ENCODE measurements at places on chromosomes 6 and 20.
A peak's percentile ranks its signal among the peaks of the same experiment; 100 is the strongest.

- DNase-seq = no peak
These were observed 74.0 kb downstream of the PTPRA start for GRCh38 chr20:2946988-2947961.

DNA sequence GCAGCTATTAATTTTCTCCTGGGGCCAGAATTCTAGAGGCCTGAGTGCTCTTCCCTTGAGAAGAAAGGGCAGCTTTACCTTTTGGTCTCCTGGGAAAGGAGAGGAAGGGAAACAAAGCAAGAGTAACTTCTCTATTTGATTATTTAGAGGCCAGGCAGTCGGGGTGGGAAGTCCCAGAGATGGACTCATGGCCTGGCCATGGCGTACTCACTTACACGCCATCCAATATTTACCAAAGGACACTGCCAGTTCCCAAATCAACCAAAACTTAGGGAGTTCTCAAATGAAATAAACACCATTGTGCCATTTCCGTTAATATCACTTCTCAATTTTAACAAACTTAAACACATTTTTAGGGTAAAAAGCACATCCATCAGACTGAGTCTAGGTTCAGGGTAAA lies 76.6 kb downstream of the CDS2 start:
- no peak for DNase-seq

DNA sequence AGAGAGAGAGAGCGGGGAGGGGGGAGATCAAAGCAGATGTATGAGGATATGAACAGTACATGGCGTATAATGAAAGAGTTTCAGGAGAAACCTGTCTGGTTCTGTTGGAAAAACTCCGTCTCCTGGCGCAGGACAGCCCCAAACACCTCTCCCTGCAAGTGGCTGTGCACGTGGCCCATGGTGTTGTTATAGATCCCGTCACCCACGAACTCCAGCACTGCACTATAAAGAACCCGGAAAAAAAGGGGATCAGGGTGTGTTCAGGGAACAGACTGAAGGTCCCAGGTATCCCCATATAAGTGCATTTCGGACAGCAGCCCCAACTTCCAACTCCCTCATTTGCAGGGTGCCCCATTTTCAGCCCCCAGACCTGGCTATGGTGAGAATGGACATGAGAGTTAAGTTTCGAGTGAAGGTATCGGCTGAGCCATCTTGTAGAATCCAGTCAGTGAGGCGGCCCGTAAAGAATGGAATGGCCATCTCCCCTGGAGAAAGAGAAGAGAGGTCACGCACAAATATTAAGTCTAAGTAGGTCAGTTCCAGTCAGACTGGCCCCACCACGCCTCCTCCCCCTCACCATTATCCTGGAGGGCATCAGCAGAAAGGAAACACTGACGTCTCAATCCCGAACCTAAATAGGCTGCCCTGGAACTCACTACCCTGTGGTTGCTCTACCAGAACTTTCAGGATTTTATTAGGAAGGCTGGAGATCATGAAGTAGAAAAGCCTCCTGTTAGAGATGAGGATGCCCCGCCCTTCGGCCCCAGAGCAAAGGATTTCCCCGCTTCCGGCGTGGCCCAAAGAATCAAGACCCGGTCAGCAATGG lies 1.3 kb downstream of the TAP1 start:
- peak; percentile 44 for DNase-seq

DNA sequence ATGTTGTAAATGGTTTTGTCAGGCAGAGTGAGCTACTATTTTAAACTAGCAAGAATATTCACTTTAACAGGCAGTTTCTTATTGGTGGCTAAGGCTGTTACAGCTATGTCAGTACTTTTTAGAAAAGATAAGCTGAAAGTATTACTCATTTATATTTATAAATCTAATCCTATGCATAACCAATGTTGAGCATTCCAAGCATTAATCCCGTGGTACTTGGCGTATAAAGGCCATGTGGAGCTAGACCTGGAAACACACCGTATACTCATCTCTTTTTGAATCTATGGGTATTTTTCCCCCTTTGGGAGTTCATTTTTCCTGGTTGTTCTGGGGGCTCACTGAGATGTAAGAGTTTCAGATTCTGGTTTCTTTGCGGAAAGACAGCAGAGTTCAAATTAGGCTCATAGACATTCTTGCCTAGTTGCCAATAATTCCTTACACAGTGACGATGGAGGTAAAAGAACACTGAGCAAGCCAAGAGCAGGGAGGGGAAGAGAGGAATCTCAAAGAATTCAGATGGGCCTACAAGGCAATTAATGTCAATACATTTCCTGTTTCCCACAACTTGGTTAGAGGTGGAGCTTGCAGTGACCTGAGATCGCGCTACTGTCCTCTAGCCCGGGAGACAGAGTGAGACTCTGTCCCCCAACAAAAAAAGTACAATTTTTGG lies 211.5 kb downstream of the SOX4 start:
- DNase-seq = no peak

GRCh38 chr20:55471052-55472006 lies 534.0 kb downstream of the CBLN4 start:
- DNase-seq = no peak

- no peak for DNase-seq
These were observed 43.6 kb downstream of the ADGRF1 start for GRCh38 chr6:46998436-46999017.

DNA sequence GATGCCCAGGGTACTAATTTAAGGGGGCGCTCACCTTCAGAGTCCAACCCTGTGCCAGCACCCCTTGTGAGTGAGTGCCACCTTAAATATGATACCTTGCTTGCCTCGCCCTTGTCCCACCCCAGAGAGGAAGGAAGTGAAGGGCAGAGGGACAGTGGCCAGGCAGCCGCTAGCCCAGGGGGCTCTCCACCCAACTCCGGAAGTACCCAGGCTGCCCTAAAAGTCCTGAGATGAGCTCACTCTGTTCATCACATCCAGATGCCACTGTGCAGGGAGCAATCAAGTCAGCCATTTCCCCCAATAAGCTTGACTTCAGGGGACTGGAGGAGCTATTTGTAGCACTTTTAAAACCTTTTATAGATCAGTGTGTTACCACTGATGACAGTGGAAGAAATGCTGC lies 25.0 kb upstream of the STX16 start:
- no peak for DNase-seq

DNA sequence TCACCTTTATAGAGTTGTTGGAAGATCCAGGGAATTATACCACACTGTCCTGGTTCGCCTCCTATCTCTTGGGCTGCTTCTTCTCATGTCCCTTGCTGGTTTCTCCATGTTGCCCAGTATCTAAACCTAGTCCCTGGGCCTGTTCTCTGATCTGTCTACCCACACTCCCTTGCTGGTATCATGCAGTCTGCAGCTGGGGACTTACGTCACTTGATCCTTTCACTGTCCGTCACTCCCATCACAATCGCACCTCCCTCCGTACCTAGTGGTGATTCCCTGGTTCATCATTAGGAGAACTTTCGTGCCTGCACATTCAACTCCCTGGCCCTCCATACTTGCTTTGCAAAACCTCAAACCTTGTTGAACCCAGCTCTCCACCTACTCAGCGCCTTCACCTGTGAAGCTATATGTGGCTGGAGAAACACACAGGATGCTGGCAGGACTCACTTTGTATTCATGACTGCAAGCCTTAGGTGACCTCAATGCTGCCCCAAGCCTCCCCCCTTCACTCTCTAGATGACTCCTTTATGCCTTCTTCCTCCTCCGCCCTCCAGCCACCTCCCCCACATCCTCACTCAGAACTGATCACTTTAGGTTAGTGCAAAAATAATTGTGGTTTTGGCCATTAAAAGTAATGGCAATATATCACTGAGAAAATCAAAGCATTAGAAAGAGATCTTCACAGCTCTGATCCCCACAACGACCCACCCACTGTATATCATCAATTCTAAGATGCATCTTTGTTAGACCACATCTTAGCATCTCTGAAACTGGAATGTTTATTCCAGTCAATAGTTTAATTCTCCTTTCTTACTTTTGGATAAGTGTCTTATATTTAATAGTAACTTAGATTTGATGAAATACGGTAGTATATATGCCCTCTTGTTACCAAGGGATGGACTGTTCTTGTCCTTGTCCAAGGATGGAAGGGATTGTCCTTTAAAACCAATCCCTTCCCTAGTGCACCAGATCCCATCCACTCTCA lies 26.4 kb downstream of the GDAP1L1 start:
- no peak for DNase-seq

DNA sequence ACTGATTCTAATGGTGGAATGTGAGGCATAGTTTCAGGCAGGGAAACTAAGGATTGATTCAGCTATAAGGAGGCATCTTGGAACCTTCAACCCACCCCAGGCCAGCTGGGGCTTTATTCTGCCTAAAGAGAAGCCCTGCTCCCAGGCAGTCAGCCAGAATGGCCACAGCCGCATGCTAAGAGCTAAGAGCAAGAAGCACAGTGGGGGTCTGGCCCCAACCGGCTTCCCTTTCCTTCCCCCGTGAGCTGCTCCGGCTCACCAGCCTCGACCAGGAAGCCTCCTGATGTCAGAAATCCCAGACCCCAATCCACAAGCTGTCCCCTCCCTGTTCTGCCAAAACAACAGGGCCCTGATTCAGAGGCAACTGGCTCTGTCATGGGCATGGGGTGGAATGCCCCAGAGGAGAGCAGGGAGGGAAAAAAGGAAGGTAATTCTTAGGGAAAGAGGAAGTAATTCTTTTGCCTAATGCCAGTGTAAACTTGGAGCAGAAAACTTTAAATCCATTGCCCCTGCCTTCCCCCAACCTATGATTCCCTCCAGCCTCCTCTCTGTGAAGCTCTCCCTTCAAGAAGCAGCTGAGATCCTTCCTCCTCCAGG lies 6.9 kb downstream of the GRM4 start:
- DNase-seq = no peak

- no peak for DNase-seq
These were observed 524 bp downstream of the C20orf203 start for GRCh38 chr20:32672982-32673851.

DNA sequence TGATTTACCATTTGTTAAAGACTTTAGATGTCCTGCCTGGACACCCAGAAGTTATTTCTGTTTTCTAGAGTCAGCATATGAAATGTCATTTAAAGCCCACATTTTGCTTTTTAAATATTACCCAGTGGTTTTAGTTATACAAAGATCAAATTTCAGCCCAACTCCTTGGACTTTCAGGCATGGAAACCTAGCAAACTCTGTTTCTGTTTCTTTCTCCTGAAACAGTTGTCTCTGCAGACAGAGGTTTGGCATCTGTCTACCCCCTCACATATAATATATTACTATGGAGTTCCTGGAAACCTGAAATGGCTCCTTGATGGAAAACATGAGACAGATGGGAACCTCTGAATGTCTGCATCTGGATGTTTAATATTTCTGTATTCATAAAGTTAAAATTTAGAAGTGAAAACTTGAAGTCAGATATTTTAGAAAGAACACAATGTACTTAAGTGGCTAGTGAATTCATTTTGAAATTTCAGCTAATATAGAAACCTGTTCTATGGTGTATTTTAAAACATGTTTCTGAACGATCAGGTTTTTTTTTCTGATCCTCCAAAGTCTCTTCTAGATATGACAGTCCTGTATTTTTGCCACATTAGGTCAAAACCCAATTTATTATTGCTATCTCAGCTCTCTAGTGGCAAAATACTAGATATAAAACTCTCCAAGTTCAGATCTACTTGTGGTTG lies 743.3 kb downstream of the CD109 start:
- no peak for DNase-seq

DNA sequence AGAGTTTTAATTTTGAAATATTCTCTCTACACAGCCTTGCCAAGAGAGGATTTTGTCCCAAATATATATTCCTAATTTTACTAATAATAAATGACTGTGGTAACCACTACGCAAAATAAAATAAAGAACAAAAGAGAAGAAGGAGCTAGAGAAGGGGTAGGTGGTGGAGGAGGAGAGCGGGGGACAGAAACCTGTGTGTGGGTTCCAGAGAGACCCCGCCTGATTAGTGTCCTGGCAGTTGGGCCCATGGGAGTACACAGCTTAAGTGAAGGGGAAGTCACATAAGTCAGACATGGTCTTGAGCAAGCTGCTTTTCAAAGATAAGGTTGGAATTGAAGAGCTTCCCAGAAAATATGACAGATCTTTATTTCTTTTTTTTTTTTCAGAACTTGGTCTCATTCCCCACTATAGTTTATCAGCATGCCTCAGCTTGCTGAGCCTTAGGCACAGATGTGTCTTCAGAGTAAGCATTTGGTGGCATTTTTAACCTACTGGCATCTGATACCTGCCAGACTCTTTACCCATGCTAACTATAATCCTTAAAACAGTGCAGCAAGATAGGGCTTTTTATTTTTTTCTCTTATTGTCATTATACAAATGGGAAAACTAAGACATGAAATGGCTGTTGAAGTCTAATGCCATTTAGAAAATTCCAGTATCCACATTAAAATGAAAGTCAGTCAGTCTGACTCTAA lies 9.6 kb upstream of the RHAG start:
- DNase-seq = no peak

DNA sequence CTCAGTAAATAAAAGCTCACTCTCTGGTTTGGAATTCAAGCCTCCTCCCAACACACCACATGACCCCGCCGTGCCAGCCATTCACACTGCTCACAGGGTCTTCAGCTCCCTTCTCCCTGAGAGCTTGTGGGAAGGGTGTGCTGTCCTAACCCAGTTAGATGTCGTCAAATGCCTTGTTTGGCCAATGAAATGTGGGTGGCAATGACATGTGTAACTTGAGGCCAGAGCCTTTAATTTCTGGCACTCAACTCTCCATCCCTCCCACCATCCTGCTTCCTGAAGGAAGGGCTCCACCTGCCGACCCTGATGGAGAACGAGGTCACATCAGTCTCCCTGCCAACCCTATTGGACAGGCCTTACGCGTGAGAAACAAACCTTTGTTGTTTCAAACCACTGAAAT lies 224.5 kb upstream of the AGPAT4 start:
- no peak for DNase-seq

- no peak for DNase-seq
These were observed 261.4 kb downstream of the SLC35F1 start for GRCh38 chr6:118168421-118168820.

DNA sequence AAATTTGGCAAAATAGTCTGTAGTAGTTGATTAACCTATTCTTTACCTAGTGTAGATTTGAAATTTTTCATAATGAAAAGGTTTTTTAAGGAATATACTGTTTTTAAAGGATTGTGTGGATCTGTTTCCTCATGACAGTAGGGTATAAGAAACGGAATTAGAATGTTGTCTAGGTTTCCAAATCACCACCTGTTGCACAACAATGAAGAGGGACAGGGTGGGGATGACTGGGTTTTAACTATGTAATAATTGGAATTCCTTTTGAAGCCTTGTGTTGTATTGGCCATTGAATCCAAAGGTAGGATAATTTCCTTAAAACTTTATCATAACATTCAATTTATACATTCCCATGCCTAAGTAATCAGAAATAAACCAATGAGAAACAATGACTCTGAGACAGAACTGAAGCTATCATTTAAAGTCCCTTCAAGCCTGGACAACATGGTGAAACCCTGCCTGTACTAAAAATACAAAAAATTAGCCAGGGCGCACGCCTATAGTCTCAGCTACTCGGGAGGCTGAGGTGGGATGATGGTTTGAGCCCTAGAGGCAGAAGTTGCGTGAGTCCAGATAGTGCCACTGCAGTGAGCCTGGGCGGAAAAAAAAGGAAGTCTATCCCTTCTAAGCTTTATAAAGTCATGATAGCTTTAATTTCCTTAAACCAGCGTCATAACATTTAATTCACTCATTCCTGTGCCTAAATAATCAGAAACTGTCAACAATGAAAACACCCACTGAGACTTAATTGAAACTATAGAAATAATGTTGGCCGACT lies 18.3 kb upstream of the SLC17A5 start:
- DNase-seq = no peak

GRCh38 chr6:39218868-39219567 lies 10.3 kb downstream of the KCNK5 start:
- no peak for DNase-seq
